ENCODE measurements at places on chromosomes 7 and 10.

GRCh38 chr7:126715076-126715475, 537.7 kb downstream of the GRM8 start:
- DNase-seq: no peak

GRCh38 chr10:58963723-58964124, 212.7 kb upstream of the PHYHIPL start:
- DNase-seq: no peak

GRCh38 chr10:26334932-26335573, 103.1 kb upstream of the APBB1IP start:
- DNase-seq: no peak

- DNase-seq: no peak
Observed at GRCh38 chr7:80415522-80415921, 96.3 kb downstream of the GNAT3 start.
